HuH-7.5 (cell line): ENCODE measurements at places on chromosomes 1 and 21.

GRCh38 chr1:40776236-40777072 is 7.1 kb upstream of the KCNQ4 start:
- no peak for DNase-seq

DNA sequence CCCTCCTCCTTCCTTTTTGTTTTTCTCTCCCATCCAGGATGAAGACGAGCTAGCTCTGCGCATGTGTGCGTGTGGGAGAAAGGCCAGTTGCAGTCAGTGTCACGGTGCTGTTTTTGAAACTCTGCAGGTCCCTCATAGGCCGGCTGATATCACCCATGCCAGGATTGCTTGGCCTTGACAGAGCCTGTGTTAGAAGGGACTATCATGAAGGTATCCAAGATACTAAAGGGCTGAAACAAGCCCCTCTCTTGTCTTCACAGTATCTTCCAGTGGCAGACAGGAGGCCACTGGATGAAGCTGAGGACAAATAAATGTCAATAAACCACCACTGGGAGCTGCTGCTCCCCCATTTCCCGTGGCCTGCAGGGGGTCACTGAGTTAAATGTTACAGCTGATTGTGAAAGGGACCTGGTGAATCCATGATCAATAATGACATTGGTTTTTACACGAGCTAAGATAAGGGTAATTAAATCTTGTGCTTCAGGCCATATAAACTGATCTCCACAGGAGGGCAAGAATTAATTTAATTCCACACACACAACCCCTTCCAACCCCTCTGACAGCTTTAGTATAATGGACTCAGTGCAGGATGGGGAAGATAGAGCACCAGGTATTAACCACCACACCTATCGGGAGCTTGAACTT is 64.6 kb upstream of the TARBP1 start:
- DNase-seq: no peak

- DNase-seq: no peak
These were observed 42.9 kb downstream of the STYXL2 start for GRCh38 chr1:167136806-167137205.

DNA sequence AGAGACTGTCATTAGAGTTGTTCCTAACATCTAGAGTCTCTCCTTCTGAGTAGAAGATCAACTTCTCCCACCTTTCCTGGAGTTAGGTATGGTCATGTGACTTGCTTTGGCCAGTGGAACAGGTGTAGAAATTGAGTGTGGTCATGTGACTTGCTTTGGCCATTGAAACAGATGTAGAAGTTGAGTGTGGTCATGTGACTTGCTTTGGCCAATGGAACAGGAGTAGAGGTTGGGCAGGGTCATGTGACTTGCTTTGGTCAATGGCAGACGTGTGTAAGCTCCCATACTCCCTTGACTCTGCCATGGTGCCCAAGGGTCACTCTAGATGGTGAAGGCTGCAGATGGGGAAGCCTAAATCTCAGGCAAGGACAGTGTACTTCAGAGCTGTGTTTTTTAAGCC is 306.0 kb downstream of the NPHP4 start:
- no peak for DNase-seq

- DNase-seq: peak; percentile 46
These were observed 800 bp upstream of the MMP23B start for GRCh38 chr1:1630965-1631781.

GRCh38 chr1:32062867-32063230 is 9.9 kb upstream of the TMEM39B start:
- DNase-seq: no peak

DNA sequence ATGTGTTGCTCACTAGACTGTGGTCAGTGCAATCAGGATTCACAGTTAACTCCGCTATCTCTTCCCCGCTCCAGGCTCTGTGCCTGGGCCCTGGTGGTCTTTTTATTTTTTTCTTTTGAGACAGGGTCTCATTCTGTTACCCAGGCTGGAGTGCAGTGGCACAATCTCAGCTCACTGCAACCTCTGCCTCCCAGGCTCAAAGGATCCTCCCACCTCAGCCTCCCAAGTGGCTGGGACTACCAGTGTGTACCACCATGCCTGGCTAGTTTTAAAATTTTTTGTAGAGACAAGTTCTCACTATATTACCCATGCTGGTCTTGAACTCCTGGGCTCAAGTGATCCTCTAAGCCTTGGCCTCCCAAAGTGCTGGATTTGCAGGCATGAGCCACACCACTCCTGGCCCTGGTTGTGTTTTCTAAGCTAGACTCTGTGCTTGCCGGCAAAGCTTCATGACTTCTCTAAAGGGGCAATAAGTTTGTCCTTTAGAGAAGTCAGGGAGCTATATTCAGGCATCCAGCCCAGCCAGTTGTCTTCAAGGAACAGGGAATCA is 1.4 kb downstream of the RCSD1 start:
- no peak for DNase-seq

- DNase-seq: no peak
These were observed 35.6 kb downstream of the MSTO1 start for GRCh38 chr1:155645648-155646047.

GRCh38 chr21:46426313-46427046 is 32.2 kb upstream of the DIP2A start:
- DNase-seq: no peak

DNA sequence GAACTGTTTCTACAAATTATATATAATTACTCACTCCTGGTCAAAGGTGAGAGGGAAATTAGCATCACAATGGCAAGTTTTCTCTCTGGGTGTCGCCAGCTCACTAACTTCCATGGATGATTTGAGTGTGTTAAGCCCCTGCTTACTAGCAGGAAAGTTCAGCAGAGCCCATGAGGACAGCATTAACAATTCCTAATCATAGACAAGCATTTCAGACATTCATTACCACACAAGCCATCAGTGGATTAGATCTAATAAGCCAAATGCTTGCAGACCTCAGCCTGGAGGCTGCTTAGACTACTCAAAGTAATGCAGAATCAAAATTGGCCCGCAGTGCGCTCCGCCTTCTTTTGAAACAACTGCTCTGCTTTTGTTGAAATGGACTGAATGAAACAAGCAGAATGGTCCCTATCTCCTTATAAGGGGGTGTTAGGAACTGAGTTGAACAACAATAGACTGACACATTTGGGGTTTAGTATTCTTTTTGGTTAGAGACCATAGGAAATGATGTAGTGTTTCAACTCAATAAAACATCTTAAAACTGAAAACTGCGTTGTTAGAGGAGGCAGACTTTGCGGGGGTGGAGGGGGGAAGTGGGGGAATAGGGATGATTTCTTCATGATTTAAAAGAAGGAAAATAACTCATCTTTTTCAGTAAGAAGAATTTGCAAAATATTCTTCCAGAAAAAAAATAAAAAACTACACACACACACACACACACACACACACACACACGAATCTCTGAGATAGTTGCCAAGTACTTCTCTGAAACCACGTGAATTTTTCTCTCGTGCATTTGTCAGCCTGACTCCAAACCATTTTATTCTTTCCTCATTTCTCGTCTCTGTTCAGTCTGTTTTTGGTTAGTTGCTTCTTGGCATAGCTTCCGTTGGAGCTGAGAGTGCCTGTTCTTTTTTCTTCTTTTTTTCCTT is 54.6 kb downstream of the GORAB start:
- no peak for DNase-seq

DNA sequence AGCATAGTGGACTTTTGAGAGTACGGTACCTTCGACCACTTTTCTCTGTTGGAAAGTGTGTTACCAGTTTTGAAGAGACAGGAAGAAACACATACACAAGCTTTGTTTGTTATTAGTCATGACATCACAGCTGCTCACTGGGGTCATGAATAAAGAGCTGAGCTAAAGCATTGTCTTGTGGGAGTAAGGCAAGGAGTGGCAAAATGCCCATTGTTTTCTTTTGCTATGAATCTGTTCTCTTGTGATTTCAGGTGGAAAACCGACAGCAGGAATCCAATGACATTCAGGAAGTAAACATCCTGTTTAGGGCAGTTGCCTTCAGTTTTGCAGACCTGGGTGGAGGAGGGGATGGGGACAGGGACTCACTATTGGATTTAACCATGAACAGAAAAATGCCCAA is 66.2 kb downstream of the RGL1 start:
- DNase-seq: no peak

DNA sequence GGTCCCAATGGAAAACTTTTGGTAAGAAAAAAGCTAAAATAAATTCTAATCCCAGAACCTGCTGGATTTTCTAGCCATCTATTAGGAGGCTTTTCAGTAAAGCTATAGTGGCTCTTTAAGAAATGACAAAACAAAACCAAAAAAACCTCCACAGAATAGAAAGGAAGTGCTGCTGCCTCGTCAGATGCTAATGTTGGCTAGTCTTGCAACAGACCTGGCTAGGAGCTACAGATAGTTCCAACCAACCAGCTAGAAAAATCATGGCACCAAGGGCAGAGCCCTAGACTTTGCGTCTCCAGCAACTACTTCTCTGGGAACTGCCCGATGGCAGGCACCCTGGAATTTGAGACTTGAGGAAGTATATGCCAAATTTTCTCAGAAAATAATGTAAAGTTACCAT is 7.6 kb downstream of the CD101 start:
- DNase-seq: no peak

GRCh38 chr1:89339039-89339438 is 24.8 kb upstream of the GBP6 start:
- DNase-seq: no peak

GRCh38 chr1:218748071-218748470 is 402.9 kb downstream of the TGFB2 start:
- DNase-seq: no peak

- no peak for DNase-seq
These were observed 62.4 kb downstream of the CLDN17 start for GRCh38 chr21:30104241-30104640.

DNA sequence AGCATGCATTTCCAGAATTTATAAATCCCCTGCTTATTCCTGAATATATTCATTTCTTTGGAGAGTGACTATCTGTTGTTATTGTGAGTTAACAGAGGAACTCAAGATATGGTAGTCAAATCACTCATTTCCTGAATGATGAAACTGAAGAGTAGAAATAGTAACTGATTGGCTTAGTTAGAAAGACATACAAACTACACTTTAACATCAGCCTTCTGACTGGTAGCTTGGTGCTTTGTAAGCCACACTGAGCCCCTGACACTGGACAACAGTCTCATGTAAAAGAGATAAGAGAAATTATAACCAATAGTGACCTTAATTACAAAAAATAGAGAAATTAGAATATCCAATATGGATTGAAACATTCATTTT is 4.8 kb downstream of the GBP7 start:
- no peak for DNase-seq

DNA sequence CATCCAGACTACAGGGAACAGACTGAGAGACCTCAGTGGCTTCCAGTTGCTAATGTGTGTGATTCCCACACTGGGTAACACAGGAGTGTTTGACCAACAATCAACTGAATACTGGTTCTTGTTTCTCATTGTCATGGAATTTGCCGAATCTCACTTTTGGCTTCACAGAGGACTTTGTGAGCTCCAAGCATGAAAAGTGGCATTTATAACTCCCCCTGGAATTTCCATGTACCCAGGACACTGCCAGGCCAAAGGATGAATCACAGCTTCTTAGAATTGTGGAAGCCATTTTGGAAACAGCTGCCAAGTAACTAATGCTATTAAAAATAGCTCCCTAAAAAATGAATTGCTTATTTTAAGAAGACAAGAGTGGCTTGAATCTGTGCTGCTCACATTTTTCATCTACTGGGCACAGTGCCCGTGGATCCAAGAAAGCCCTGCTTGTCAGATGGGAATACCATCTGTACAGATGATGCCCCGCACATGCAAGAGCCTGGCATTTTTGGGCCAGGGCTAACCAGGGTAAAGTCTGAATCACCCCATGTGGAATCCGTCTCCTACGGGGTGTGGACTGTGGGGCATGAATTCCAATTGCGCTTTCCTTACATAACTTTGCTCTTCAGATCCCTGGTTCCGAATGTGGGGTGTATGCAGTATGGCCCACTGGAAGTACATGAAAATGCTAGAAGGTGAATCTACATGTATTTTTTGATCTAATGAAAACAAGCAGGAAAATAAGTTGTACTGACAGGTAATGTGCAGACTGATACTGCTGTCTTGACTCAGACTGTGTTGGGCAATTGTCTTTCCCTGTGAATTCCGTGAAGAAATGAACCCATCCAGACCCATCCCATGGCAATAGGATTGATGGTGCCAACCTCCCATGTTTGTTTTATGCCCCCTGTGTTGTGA is 487.3 kb downstream of the SIPA1L2 start:
- DNase-seq: no peak
